ENCODE measurements at places on chromosomes 11 and 22.

GRCh38 chr11:68138237-68138636, 17.0 kb upstream of the CHKA start:
- no peak for DNase-seq

DNA sequence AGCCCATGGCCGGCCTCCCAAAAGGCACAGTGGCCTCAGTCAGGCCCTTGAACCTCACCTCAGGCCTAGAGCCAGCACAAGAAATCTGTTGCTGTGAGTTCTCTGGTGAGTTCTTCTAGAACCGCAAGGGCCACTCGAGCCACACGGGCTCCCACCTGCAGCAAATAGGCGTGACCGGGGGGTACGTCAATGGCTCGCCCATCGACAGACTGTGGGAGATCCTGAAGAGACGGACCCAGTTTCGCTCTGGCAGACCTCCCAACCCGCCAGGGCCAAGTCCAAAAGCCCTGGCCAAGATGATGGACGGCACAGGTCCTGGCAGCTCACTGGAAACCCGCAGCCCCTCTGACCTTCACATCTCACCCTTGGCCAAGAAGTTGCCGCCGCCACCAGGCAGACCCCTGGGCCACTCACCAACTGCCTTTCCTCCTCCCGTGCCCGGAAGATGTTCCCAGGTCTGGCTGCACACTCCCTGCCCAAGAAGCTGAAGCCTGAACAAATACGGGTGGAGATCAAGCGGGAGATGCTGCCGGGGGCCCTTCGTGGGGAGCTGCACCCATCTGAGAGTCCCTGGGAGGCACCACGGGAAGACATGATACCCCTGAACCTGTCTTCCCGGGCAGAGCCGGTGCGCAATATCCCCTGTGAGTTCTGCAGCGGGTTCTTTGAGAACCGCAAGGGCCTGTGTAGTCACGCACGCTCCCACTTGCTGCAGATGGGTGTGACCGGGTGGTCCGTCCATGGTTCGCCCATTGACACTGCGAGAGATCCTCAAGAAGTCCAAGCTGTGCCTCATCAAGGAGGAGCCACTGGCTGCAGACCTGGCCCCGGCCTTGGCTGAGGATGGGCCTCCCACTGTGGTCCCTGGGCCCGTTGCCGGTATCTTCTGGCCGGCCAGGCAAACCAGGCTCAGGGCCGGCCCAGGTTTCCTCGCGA, 544.2 kb upstream of the CCDC179 start:
- DNase-seq, result no peak

GRCh38 chr11:12734625-12735024, 60.4 kb downstream of the TEAD1 start:
- no peak for DNase-seq

GRCh38 chr11:120222916-120223315, 12.1 kb downstream of the OAF start:
- no peak for DNase-seq
